ENCODE measurements at places on chromosomes 2 and 18.

- DNase-seq, result no peak
Measured at GRCh38 chr2:237592425-237592980, 2.0 kb upstream of the RAB17 start.

GRCh38 chr2:26412091-26412673, 10.5 kb downstream of the DRC1 start:
- DNase-seq, result no peak

DNA sequence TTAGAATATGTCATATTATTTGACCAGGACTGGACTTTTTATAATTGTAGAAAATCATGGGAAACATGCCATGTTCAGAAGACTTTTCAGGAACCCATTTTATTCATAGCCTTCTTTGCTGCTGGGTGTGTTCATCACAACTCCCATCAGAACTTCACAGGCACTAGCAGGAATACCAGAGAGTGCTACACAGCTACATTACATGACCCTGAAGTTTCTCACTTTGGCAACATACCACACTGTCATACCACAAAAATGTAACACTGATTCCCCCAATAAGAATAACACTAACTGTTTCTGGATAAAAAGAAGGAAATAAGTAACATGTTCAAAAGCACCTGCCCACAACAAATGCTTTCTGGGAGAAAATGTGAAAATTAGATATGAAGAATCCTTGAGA, 405.4 kb downstream of the CDH2 start:
- no peak for DNase-seq

DNA sequence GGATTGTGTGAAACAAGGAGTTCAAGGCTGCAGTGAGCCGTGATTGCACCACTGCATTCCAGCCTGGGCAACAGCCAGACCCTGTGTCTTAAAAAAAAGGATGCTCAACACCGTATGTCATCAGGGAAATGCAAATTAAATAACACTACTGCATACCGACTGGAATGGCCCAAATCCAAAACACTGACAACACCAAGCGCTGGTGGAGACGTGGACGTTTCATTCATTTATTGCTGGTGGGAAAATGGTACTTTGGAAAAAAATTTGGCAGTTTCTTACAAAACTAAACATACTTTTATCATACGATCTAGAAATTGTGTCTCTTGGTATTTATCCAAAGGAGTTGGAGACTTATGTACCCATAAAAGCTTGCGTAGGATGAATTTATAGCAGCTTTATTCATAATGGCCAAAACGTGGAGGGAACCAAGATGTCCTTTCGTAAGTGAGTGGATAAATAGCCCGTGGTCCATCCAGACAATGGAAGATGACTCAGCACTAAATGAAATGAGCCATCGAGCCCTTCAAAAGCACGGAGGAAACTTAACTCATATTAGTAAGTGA, 24.2 kb downstream of the NEU4 start:
- peak; percentile 82 for DNase-seq

- no peak for DNase-seq
Measured at GRCh38 chr2:16644221-16644925, 21.3 kb downstream of the CYRIA start.

DNA sequence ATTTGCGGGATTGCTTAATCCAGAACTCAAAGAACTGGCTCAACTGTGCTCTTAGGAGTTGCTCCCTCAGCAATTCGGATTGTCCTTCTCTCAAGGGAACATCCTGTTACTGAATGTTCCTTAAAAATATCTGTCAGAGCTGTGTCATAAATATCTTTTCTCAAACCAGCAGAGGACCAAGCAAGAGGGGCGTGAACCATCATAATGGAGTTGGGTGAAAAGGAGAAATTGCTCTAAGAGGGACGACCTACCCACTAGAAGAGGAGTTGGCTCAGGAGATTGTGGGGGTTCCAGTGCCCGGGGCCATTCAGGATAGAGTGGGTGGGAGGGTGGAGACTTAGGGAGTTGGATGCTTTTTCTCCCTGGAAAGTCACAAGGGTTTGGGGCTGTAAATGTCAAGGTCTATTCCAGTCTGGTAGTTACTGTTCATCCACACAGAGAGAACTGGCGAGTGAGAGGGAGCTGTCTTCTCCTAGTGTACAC, 59.5 kb downstream of the MERTK start:
- DNase-seq, result no peak

GRCh38 chr2:66895206-66895605, 460.3 kb downstream of the MEIS1 start:
- DNase-seq, result no peak

DNA sequence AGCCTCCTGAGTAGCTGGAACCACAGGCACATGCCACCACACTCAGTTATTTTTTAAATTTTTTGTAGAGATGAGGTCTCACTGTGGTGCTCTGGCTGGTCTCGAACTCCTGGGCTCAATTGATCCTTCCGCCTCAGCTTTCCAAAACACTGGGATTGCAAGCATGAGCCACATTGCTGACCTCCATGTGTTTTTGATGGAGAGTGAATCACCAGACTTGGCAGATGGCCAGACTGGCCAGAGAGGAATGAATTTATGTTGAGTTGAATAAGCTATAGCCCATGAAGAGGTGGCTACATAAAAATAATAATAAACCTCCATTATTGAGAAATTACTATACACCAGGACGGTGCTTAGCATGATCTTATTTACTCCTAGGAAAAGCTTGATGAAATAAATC, 91.5 kb downstream of the MREG start:
- no peak for DNase-seq

DNA sequence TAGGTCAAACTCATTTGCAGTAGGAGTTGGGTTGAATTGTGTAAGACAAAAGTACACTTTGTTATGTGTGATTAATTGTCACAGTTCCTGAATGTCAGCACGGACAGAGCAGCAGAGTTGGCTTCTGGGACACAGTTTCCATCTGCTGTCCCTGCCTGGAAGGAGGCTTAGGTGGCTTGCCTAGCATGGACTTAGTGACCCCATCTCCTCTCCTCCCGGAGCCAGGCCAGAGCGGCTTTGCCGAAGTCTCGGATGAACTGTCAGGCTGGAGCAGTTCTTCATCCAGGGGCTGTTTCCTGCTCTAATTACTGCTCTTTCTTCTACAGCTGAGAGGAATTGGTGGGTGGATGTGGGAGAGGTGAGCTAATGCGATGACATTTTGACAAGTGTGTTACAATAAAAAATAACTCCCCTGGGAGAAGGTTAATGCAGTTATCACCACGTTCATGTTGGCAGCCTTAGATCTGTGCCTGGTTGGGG, 102.0 kb downstream of the SH3RF3 start:
- no peak for DNase-seq

DNA sequence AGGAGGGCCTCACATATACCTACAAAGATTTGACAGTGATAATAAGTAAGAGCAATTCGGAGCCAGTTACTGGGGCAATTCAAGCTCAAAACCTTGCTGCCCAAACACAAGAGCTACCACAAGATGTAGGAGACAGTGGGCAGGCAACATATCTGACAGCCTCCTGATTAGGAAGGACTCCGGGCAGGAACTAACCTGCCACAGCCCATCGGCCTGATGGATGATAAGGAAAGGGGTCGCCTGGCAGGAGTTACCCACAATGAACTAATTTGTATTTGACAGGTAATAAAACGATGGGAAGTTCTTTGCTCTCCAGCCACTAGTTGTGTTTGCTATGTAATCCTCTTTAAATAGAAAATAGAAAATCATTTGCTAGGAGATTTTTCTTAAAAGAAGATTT, 100.2 kb downstream of the ARHGAP15 start:
- no peak for DNase-seq

DNA sequence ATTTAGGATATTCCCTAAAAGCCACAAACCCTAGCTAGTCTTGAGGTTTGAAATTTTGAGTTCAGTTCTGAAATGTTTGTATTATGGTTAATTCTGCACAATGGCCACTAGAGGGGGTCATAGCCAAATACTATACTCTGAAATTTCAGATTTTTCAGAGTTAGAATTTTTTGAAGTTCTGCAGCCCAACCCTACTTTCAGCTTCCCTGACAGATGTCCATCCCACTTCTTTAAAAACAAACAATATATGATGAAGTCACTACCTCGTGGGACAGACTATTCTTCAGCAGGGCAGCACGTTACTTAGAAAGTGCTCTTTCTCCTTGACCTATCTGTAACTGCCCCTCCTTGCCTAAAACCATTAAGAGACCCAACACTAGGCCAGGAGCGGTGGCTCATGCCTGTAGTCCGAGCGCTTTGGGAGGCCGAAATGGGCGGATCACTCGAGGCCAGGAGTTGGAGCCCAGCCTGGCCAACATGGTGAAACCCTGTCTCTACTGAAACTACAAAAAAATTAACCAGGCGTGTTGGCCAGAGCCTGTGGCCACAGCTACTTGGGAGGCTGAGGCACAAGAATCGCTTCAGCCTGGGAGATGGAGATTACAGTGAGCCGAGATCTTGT, 48.2 kb upstream of the PAPOLG start:
- peak; percentile 1 for DNase-seq

GRCh38 chr2:162934191-162934590, 95.6 kb upstream of the KCNH7 start:
- no peak for DNase-seq

DNA sequence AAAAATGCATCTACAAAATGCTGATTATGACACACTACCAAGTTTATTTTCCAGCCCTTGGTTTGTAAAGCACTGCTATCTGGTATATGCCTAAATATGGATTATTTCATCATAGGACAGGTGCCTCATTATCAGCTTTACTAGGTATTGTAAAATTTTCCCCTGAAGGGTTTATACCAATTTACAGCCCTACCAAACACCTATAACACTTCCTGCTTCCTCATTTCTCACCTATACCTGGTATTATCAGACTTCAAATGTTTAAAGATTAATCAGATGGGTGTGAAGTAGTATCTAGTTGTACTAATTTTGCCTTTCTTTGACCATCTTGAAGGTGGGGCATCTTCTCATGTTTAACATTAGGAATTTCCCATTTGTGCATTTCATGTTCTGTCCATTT, 26.8 kb downstream of the RMND5A start:
- DNase-seq, result no peak

GRCh38 chr2:86012007-86012712, 93.5 kb downstream of the POLR1A start:
- no peak for DNase-seq

- DNase-seq, result no peak
Measured at GRCh38 chr2:241547781-241548450, 10.6 kb upstream of the BOK start.

GRCh38 chr2:163347982-163348856, 387.6 kb downstream of the FIGN start:
- DNase-seq, result no peak

GRCh38 chr2:240624950-240625621, at the start of gene GPR35:
Gene GPR35 (plus strand): TSS chr2:240625480. CDS start chr2:240629953, 4,473 bp downstream.
- DNase-seq, result no peak

GRCh38 chr2:214575030-214575429, 164.2 kb downstream of the VWC2L start:
- DNase-seq, result no peak

GRCh38 chr2:199460101-199460671, 2.4 kb upstream of the SATB2 start:
- DNase-seq, result no peak

GRCh38 chr2:34979148-34979547, 1376.4 kb upstream of the CRIM1 start:
- no peak for DNase-seq

GRCh38 chr2:216539791-216540241, 41.2 kb downstream of the RPL37A start:
- peak; percentile 50 for DNase-seq

Data from LNCaP clone FGC (cell line).